CD4-positive, alpha-beta memory T cell (primary cell): ENCODE measurements at places on chromosomes 5 and 9.
A peak's percentile ranks its signal among the peaks of the same experiment; 100 is the strongest.

- peak; percentile 33 for DNase-seq
Measured at GRCh38 chr5:71533615-71534014, 53.5 kb upstream of the MCCC2 start.

GRCh38 chr9:131395157-131396098 is 1.5 kb downstream of the PRRC2B start:
- DNase-seq: peak; percentile 77

DNA sequence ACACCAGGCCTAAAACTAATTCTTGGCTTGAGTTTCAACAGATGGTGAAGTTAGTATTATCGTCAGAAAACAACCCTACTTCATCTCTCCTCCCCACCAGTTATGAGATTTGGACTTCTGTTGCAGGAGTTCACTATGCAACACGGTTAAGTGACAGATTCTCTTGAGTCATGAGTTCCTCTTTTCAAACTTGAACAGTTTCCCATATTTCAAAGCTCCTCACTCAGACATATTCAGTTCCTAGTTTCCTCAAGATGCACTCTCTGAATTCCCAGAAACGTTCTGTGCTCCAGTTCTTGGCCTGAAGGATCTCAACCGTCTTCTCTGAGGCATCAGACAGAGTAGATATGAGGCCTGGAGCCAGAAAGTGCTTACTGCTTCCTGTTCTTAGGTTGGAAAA is 7.3 kb upstream of the PTGER4 start:
- DNase-seq: no peak

- DNase-seq: no peak
Measured at GRCh38 chr9:70525519-70525918, 111.1 kb upstream of the KLF9 start.

GRCh38 chr9:107039542-107039941 is 176.6 kb downstream of the ZNF462 start:
- no peak for DNase-seq

DNA sequence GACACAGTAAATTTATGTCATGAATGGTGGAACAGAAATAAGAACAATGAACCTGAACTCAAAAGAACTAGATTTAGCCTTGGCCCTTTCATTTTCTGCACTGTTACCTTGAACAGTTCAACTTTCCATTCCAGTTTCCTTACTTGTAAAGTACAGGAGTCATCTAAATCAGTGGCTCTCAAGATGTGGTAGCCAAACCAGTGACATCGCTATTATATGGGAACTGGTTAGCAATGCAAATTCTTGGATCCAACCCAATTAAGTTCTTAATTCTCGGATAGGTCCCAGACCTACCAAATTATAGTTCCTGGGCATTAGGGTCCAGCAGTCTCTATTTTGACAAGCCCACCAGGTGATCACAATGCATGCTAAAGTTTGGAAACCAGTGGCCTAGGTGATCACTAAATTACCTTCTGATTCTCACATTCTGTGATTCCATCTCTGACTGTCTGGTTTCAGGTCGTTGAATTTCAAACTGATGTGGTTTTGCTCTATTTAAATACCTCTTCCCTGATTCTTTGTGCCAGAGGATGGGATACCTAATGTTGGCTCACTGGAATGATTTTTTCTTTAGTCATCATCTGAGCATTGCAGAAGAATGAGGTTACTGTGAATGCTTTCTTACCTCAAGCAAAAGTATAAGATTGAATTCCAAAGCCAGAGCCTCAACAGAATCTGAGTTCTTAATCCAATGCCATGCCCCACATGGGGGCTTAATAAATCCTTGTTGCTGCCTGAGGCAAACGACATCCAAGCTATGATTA is 253.8 kb downstream of the ENC1 start:
- DNase-seq: no peak

DNA sequence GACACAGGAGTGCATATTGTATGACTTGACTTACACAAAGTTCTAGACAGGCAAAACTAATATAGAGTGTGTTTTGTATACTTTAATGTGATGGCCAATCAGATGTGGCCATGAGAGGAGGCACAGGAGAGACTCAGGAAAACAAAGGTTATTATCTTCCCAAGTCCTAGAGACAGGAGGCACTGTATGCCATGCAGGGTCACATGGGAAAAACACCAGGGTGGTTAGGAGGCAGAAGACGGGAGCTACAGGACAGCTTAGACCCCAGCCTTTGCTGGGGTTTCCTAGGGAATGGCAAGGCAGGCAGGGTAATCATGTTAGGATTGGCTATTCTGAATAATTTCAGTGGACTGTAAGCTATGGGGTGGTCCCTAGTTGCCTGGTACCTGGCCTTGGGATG is 16.2 kb downstream of the TRPM3 start:
- DNase-seq: no peak

DNA sequence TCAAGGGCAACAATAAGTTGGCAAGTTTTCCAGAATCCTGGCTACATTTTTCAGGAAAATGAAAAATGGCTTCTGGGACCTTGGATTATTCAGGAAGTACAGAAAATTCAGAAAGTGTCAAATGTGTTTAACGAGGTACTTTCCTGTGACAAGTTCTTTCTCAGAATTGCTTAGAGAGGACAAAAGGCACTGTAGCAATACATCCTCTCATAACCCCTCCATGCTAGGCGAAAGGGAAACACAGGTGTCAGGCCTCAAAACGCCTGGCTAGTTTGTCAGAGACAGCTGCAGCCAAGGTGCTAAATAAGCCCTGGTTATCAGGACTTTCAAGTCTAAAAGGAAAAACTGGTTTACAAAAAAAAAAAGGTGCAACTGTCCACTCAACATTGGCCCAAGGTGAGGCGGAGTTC is 115.2 kb downstream of the GNAQ start:
- DNase-seq: no peak

GRCh38 chr5:71492817-71493615 is 37.6 kb downstream of the BDP1 start:
- DNase-seq: no peak
